ENCODE measurements at places on chromosomes 3 and 15.
A peak's percentile ranks its signal among the peaks of the same experiment; 100 is the strongest.

DNA sequence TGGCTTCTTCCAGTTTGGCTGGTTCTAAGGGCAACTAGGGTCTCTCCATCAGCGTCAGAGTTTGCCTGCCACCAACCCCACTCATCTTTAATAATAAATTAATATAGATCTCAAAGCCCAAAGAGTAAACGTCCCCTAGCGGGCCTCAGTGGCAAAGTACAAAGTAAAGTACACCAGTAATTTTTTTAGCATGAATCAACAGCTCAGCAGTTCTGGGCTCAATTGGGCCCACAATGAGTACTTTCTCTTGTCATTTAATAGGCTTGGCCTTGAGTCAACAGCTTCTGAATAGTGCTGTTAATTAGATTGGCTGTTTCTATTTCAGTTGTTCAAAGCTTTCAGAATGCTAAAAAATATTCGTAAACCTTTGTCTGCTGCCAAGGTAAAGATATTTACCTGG lies 89.0 kb upstream of the PFN2 start:
- no peaks in the 10 kb centered on the region for H3K4me1 ChIP-seq
- no peaks in the 10 kb centered on the region for H3K27me3 ChIP-seq
- no peak overlapping the region for H3K4me3 ChIP-seq
- H3K36me3 ChIP-seq: no peaks in the 10 kb centered on the region

DNA sequence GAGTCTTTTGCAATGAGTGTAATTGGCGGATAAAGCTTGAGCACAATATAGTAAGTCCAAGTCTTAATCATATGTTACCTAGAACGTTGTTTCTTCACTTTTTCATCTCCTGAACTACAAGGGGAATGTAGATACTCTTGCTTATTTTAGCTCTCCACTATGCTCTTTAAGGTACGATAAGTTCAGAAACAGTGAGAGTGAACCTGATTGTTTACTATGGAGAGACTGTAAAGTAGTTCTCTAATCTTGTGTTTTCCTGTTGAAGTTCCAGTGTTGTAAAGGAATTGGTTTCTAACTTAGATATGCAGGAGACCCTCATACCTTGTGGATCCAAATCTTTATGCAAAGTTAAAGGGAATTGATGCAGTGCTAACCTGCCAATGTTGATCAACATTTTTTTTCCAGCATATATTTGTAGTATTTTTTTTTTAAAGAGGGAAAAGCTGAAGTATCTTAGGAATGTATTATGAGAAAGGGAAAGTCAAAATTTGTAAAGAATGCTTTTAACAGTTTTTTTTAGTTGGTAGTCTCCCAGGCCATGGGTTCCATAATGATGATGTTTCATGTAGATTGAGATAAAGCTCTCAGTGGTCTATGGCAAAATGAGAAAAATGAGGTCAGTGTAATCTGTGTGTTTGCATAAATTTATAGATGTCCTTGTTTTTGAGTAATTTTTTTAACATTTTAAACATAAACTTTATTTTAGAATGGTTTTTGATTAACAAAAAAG lies 14.9 kb downstream of the ATP11B start:
- H3K36me3 ChIP-seq: no peaks in the 10 kb centered on the region
- peaks cover 20% of the 10 kb centered on the region for H3K4me1 ChIP-seq
- DNase-seq: no peak
- no peaks in the 10 kb centered on the region for H3K27me3 ChIP-seq

DNA sequence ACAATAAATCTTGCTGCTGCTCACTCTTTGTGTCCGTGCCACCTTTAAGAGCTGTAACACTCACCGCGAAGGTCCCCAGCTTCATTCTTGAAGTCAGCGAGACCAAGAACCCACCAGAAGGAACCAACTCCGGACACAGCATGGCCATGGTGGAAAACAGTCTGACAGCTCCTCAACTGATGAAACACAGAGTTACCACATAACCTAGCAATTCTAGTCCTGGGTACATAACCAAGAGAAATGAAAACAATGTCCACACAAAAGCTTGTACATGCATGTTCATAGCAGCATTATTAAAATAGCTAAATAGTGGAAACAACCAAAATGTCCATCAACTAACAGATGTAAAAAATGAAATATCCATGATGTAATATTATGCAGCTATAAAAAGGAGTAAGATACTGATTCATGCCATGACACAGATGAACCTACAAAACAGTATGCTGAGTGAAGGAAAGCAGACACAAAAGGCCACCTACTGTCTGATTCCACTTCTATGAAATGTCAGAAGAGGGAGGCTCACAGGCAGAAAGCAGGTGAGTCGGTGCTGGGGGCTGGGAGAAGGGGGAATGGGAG lies 36.8 kb downstream of the VGLL4 start:
- no peaks in the 10 kb centered on the region for H3K27me3 ChIP-seq
- DNase-seq: no peak
- no peaks in the 10 kb centered on the region for H3K36me3 ChIP-seq
- H3K27ac ChIP-seq: peak overlapping the region; percentile 52
- H3K4me1 ChIP-seq: peaks cover 64% of the 10 kb centered on the region
- H3K4me3 ChIP-seq: no peak overlapping the region

DNA sequence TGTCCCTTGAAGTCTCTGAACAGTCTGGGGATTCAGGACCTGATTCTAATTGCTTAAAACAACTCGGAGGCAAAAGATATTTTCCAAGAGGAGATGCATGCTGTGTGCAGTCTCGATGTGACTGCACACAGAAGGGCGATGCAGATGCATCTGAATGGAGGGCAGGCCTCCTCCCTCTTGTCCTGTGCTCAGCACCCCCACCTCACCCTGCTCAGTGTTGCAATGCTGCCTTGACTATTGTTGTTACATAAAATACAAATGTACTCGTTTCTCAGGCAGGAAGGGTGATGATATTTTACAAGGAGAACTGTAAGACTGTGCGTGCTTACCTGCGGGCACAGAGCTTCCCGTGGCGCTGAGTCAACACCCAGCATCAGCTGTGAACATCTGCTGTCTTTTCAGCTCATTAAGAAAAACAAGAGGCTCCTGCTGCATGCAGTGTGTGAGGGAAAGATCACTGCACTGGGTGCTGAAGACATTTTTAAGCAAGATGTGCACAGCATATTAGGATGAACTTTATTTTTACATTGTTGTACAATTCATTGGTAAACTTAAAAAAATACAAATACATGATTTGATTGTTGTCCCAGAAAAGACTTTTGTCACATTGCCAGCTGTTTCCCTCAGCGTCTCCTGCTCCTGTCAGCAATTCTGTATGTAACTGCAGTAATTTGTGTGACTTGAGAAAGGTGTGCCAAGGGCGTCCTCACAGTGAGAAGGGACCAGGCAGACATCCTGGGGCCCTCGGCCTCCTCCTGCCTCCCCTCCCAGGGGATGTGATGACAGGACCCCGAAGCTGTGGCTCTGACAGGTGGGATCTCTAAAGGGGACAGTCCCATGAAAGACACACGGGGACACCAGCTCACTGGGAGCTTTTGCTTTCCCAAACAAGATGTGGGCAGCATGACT lies 56.3 kb upstream of the RPL32 start:
- H3K36me3 ChIP-seq: peaks cover 8% of the 10 kb centered on the region
- H3K27ac ChIP-seq: no peak overlapping the region
- no peaks in the 10 kb centered on the region for H3K27me3 ChIP-seq
- H3K4me1 ChIP-seq: peaks cover 18% of the 10 kb centered on the region
- no peak for DNase-seq
- no peak overlapping the region for H3K4me3 ChIP-seq

- no peak overlapping the region for H3K4me3 ChIP-seq
- H3K36me3 ChIP-seq: no peaks in the 10 kb centered on the region
- no peaks in the 10 kb centered on the region for H3K27me3 ChIP-seq
These were observed 58.0 kb downstream of the PLD1 start for GRCh38 chr3:171752329-171752728.

DNA sequence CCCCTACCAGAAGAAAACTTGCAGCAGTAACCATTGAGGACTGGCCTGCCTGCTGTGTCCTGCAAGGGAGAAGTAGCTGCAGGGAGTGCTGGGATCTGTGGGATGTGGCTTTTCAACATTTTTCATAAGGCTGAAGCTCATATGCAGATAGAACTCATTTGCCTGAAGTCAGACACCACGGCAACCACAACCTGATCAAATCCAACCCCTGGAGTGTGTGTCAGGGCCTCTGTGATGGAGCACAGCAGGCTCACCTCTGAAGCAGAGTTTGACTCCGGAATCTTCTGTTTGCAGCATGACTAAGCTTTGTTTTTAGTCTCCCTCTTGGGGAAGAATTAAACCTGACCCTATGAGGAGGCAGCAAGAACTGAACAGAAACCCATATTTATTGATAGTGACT lies 508.7 kb downstream of the AGBL1 start:
- H3K27ac ChIP-seq: peak overlapping the region; percentile 7
- no peaks in the 10 kb centered on the region for H3K27me3 ChIP-seq
- H3K4me1 ChIP-seq: peaks cover 23% of the 10 kb centered on the region
- H3K4me3 ChIP-seq: no peak overlapping the region
- peak; percentile 64 for DNase-seq
- H3K36me3 ChIP-seq: no peaks in the 10 kb centered on the region

- H3K27ac ChIP-seq: no peak overlapping the region
- no peak overlapping the region for H3K4me3 ChIP-seq
- DNase-seq: no peak
- no peaks in the 10 kb centered on the region for H3K27me3 ChIP-seq
These were observed 194.4 kb downstream of the ARRDC4 start for GRCh38 chr15:98154863-98155262.

GRCh38 chr3:35777563-35778554 lies 138.5 kb downstream of the ARPP21 start:
- no peak overlapping the region for H3K27ac ChIP-seq
- no peaks in the 10 kb centered on the region for H3K4me1 ChIP-seq
- no peaks in the 10 kb centered on the region for H3K36me3 ChIP-seq

DNA sequence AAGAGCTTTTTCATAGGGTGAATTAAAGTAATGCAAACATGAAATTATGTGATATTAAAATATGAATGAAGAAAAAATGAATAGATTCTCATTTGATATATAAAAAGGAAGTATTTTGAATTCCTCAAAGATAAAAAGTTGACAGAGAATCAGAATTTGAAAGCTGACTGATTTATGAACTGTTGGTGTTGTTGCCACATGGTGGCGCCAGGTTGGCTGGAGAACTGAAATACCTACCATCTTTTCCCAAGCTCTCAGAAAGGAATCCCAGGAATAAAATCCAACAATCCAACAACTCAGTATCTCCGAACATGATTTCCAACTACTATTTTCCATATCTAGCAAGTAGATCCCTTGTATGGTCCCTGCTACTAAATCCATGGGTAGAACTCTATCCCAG lies 3.1 kb downstream of the MYRIP start:
- H3K4me1 ChIP-seq: no peaks in the 10 kb centered on the region
- H3K36me3 ChIP-seq: no peaks in the 10 kb centered on the region
- H3K27me3 ChIP-seq: peaks cover 70% of the 10 kb centered on the region
- DNase-seq: peak; percentile 29
- no peak overlapping the region for H3K4me3 ChIP-seq

DNA sequence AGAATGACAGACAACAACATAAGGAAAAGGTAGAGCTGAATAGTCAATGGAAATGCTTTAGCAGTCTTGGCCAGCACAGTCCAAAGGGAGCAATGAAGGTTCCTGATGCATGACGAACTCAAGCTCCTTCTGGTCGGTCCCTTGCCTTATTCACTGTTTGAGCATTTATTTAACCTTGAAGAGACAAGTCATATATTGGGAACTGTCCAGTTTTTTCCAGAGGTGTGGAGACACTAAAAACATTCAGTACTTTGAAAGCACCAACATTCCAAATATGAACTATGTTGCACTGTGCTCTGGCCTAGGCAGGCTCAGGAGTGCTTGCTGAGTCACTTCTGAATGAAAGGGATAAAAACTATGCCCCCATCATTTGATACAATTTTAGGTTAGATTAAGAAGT lies 384.8 kb downstream of the MECOM start:
- no peak for DNase-seq
- no peaks in the 10 kb centered on the region for H3K4me1 ChIP-seq
- H3K27me3 ChIP-seq: no peaks in the 10 kb centered on the region

DNA sequence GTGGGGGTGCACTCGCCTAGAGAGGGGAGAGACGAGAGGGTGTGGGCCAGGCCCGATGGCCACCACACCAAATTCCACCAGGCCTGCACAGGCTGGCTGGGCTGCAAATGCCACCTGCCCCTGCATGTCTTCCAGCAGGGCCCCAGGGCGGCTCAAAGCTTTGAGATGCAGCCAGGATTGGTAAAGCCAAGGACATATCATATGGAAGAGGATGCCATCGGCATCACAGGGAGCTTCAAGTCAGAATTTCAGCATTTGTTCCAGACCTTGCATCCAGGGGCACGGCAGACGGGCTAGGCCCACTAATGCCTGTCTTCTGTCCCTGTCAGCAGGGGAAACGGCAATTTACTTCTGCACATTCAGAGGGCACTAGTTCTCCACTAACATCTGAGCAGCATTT lies 97.8 kb downstream of the NUP210 start:
- no peak overlapping the region for H3K4me3 ChIP-seq
- no peak for DNase-seq
- no peak overlapping the region for H3K27ac ChIP-seq
- peaks cover 12% of the 10 kb centered on the region for H3K36me3 ChIP-seq
- H3K27me3 ChIP-seq: no peaks in the 10 kb centered on the region
